ENCODE measurements at places on chromosomes 6 and 20.

DNA sequence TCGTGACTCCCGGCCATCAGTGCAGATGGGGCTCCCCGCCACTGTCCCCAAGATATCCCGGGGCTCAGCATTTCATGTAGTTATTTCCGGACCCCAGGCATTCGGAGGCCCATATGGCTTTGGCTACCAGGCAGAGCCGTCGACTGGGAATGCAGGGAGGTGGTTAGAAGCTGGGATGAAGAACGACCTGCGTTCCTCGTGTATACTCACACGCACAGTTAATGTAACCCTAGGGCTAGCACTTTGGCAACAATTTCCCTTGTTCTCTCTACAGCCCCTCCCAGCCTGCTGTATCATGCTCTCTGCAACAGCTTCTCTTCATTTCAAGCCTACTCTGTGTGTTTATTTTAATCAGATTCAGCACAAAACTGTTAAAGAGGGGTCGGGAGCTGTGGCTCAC lies 240.4 kb downstream of the MYLK4 start:
- DNase-seq: no peak

- DNase-seq: no peak
Measured at GRCh38 chr6:142940487-142940886, 4.5 kb downstream of the HIVEP2 start.

DNA sequence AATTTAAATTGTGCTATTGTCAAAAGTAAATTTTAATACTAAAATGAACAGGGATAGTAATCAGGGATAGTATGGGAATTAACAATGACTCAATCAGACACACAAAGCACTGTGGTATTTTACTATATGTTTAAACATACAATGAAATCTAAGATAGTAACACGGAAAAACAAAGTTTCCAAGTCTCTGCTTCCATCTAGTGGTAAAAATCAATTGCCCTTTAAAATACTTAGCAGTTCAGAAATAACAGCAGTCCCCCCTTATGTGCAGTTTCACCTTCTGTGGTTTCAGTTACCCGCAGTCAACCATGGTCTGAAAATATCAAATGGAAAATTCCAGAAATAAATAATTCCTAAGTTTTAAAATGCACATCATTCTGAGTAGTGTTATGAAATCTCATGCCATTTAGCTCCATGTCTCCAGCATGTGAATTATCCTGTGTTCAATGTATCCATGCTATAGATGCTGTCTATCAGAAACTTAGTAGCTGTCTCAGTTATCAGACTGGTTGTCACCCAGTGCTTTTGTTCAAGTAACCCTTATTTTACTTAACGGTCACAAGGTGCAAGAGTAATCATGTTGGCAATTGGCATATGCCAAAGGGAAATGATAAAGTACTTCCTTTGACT lies 58.5 kb downstream of the AHI1 start:
- no peak for DNase-seq

DNA sequence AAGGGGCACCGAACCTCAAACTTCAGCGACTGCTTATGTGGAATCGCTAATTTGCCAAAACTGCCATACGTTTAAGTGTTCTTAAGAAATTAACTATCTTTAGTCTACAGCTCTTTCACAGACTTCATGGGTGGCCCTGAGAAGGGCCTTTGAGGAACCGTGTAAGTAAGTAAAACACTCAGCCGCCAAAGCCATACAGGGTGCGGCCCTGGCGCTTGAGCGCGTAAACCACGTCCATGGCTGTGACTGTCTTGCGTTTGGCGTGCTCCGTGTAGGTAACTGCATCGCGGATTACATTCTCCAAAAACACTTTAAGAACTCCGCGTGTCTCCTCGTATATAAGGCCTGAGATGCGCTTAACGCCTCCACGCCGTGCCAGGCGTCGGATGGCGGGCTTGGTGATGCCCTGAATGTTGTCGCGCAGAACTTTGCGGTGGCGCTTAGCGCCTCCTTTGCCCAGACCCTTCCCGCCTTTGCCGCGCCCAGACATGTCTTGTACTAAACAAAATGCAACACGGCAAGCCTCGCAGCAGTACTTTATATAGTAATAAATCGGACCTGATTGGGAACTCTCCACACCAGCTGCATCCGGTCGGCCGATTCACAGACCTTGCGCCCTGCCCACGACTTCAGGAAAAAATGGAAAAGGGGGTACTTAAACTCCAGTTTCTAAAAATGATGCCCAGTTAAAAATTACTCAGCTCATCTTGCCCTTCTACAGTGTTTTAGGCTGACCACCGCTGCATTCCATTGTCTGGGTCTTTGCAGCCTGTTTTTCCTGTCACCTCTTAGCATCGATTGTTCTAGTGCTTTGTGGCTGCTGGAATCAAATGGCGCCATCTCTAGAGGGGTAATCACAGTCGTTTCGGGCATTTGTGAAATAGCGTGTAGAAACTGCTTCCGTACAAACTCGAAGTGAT lies 38.9 kb downstream of the OR2B2 start:
- peak; percentile 83 for DNase-seq

GRCh38 chr6:152277826-152278329 lies 359.3 kb downstream of the SYNE1 start:
- DNase-seq: no peak

- no peak for DNase-seq
Measured at GRCh38 chr6:164183556-164184123, 769.1 kb downstream of the QKI start.

DNA sequence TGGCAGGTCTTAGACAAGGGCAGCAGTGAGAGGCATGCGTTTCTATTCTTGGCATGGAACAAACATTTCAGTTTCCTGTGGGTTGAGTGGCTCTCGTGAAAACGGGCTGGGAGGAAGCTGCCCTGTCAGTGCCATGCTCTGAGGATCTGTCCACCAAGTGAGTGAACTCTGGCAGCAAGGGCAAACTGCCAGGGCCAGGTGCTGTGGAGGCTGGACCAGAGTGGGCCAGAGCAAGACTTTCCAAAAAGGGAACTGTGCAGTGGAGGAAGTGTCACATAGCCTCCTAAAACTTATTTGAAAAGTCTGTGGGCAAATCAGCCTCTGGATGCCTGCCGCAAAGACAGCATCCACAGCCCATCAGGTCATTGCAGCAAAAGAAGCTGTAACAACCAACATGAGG lies 44.2 kb upstream of the TAB2 start:
- DNase-seq: peak; percentile 82

DNA sequence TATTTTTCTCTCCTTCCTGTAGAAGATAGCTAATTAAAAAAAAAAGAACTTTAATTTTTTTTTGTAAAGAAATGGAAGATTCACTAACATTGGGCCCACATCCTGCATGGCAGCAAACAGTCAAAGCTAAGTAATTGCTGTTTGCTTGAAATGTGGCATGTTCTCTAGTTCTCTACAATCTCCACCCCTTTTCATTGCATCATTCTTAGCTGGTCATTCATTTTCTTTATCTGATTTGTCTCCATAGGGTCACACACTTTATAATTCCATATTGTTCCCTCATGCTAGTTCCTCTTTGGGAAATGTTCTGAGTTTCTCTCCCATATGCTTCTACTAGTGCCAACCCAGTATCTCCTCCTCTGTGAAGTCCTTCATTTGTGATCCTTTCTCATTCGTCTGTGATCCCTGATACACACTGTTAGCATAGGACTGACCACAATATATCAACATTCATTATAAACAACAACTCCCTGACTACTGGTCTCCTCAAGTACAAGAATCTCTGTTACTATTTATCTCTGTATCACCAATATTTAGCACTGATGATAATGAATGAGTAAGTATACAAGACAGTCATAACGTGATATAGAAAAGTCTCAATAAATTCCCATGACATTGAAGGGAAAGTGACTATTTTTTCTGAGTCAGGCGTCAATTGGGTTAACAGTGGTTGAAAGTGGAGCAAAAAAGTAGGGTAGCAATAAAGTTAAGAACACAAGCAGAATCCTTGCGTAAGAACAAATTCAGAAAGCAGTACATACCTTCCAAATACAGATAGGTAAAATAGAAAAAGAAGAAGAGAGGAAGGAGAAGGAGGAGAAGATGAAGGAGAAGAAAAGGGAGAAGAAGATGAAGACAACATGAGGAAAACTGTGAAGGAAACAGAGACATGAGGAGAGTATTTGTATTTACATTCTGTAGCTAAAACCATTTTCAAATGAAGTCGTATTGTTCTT lies 33.2 kb upstream of the MYB start:
- no peak for DNase-seq

GRCh38 chr6:50720623-50721022 lies 7.3 kb downstream of the TFAP2D start:
- no peak for DNase-seq

- no peak for DNase-seq
Measured at GRCh38 chr20:9075264-9076095, 6.6 kb downstream of the PLCB4 start.

- no peak for DNase-seq
Measured at GRCh38 chr6:9168669-9169068, 733.3 kb upstream of the SLC35B3 start.

DNA sequence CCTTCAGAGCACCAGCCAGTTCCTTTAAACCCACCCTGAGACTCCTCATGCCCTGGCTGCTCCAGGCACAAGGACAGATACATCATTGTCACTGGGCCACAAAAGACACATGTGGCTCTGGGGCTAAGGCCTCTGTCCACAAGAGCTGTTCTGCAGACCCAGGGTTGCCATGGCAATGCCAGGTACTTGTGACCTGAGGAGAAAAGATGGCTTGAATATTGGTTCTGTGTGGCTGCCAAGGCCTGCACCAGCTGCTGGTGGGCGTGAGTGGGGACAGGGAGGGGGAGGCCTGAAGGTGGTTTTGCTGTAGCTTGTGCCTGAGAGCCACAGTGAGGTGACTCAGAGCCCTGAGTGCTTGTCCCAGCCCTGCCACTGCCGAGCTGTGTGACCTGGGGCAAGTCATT lies 31.8 kb downstream of the SAYSD1 start:
- DNase-seq: no peak

DNA sequence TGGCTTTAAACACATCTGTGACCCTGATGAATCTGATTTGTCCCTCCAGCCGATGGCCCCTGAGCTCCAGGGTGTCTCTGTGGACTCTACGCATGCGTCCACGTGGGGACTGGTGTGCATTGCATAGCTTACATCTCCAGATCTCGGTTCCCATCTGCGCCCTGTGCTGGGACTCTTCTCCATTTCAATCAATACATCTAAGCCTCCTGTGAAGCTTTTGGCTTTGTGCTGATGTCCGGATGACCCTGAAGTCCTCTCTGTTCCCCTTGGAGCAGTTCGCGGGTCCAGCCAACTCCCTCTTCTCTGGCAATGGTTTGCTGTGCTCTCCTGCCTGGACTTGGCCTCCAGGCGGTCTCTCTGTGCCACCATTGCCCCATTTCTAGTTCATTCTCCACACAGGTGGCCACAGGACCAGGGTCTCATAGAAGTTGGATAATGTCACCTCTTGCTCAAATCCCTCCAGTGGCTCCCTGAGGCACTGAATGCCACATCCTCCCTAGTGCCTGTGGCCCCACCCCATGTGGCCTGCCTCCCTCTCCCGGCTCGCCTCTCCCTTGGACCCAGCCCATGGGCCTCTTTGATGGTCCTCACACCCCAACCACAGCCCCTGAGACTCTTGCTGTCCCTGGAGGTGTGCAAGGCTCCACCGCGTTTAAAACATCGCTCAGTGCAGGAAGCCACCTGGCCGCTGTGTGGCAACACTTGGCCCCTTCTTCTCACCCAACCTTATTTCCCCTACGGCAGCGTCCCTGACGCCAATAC lies 155.4 kb downstream of the SYCP2 start:
- DNase-seq: no peak

DNA sequence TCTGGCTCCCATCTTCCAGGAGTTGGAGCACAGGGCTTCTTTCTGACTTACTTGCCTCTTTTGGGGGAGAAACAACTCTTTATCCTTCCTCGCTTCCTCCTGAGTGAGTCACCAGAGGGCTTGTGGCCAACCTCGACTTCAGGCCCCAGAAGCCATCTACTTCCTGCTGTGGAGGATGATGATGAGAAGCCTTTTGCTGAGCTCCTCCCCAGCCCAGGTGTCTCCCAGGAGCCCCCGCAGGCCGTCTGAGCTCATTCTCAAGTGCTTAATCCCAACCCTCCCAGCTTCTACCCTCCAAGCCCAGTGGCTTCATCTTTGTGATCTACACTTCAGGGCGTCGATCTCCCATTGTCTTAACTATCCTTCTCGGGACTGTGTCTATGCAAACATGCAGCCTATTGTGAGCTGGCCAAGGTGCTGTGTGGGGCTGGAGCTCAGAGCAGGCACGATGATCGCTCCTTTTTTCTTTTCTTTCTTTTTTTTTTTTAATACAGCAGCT lies 27.9 kb downstream of the SDCBP2 start:
- DNase-seq: no peak

GRCh38 chr6:153624528-153624927 lies 414.5 kb upstream of the OPRM1 start:
- DNase-seq: no peak

DNA sequence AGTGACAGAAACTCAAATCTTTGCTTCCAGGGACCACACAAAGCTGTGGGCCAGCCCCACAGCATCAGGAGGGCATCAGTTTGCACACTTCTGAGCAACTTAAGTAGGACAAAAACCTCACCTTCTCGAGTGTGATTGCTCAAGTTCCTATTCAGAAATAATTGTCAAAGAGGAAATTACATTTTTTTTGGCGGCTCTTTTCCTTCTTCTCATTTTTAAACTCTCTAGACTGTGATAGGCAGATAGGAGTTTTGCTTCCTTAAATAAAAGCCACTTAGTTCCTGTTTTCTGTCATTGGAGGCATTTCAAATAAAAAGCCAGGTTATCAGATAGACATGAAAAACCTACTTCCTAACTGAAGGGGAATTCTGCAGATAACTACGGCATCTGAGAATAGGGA lies 11.2 kb upstream of the TAGAP start:
- no peak for DNase-seq

- no peak for DNase-seq
Measured at GRCh38 chr20:38133680-38134426, 31.2 kb downstream of the TGM2 start.

- no peak for DNase-seq
Measured at GRCh38 chr20:40938020-40938419, 90.6 kb upstream of the TOP1 start.

DNA sequence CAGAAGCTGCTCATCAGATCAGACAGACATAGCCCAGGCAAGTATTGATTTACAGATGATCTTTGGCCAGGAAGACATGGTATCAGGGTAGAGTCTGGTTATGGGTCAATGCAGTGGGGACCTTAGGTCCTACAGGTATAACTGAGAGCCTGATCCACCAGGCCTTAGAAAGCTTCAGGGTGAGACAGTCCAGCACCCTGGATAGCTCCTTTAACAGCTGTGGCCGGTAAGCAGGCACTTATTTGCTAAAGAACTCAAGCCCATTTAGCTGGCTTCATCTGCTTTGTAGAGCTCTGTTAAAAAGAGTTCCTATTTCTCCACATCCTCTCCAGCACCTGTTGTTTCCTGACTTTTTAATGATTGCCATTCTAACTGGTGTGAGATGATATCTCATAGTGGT lies 39.6 kb downstream of the ESR1 start:
- no peak for DNase-seq

- no peak for DNase-seq
Measured at GRCh38 chr6:158471339-158471738, 88.6 kb upstream of the TMEM181 start.

GRCh38 chr20:39038495-39038894 lies 76.4 kb downstream of the DHX35 start:
- no peak for DNase-seq

GRCh38 chr20:41161886-41162285 lies 24.5 kb downstream of the PLCG1 start:
- no peak for DNase-seq
